ENCODE measurements at places on chromosomes 4 and X.
A peak's percentile ranks its signal among the peaks of the same experiment; 100 is the strongest.

- DNase-seq = no peak
These were observed 129.6 kb downstream of the ANK2 start for GRCh38 chr4:113179091-113179490.

GRCh38 chrX:102934624-102935023 is 2.4 kb upstream of the RAB40AL start:
- DNase-seq = no peak

GRCh38 chr4:10917566-10917965 is 233.0 kb upstream of the CLNK start:
- peak; percentile 52 for DNase-seq

DNA sequence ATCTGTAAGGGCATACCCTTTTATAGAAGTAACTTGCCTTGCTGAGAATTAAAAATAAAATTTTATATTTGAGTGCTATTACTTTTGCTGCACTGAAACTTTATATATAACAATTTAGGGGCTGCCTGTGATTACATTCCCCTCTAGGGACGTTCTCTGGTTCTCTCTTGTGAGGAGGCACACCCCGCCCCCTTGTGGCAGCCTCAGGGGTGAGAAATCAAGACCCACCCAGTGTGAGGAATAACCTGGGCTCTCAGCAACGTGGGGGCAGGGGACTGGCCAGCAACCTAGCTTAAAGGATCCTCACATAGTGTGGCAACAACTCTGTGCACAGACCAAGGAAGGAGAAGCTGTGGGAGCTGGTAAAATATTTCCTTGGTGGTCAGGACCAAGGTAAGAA is 43.7 kb downstream of the MAGEA9 start:
- DNase-seq = peak; percentile 20

- DNase-seq = no peak
These were observed 490.3 kb upstream of the EPHA5 start for GRCh38 chr4:66160606-66161005.

DNA sequence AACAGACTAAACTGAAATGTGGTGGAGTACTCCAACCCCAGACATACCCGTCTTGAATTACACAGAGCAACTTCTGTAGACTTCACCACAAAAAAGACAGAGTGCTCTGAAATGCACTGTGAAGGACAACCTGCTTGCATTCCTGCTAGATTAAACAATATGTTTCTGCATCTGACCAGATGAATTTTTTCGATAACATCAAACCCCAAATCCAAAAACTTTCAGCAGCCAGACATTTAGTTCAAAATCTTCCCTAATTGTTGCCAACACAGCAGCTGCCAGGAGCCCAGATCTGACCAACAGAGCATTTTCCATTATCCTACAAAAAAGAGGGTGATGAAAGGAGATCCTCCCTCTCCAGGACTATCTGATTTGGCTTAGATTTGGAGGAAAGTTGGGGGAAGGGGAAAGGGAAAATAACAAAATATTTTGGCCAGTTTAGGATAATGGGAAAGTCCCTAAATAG is 356.5 kb downstream of the PDGFC start:
- DNase-seq = no peak

GRCh38 chr4:70269674-70270073 is 27.3 kb downstream of the CSN3 start:
- DNase-seq = no peak

DNA sequence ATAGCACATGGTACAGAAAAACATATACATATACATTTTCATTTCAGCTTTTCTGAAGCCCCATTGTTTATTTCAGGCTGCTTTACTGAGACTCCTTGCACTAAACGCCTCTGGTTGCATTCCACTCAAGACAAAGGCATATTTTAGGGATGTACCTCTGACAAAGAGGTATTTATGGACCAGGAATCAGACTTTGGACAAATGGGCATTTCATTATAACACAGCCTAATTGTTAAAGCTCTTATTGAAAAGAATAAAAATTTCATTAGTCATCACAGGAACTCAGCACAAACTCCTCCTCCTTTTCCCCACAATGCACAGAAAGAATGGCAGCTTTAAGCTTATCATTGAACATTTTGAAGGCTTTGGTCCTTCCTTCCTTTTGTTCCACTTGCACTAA is 62.9 kb upstream of the UGT8 start:
- no peak for DNase-seq

DNA sequence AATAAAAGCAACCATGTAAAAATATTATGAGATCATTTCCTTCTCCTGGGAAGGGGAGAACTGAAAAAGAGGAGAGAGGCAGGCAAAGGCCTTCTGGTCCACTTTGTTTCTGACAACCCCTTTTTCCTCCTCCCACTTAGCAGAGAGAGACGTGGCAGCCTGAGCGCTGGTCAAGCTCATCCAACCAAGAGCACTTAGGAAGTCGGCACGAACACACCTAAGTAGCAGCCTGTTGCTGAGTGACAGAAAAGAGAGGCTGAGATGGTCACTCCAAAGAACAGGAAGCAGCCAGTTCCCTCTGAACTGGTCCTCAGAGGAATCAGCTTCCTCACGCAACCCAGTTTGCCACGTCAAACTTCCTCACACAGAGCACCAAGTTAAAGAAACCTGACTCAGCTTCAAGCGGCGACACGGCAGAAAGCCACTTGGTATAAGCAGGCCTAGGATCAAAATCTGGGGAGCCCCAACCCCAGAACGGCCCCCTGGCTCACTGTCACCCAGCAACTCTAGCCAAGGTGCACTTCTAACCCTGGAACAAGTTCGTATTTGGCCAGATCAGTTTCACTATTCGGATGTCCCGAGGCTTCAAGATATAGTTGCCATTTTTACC is 861 bp downstream of the SEC24D start:
- no peak for DNase-seq
